Right kidney (tissue), 9 donors: ENCODE measurements at places on chromosomes 5 and 9.

- DNase-seq: no peak
Observed at GRCh38 chr9:10613419-10613818, 617 bp upstream of the PTPRD start.

GRCh38 chr5:164353155-164353554 is 847.7 kb downstream of the MAT2B start:
- no peak for DNase-seq

- DNase-seq: no peak
Observed at GRCh38 chr5:169412831-169413230, 111.9 kb upstream of the SLIT3 start.

- no peak for DNase-seq
Observed at GRCh38 chr5:111574311-111574710, 62.0 kb upstream of the STARD4 start.

- DNase-seq: no peak
Observed at GRCh38 chr5:143318270-143318669, 85.2 kb downstream of the NR3C1 start.

DNA sequence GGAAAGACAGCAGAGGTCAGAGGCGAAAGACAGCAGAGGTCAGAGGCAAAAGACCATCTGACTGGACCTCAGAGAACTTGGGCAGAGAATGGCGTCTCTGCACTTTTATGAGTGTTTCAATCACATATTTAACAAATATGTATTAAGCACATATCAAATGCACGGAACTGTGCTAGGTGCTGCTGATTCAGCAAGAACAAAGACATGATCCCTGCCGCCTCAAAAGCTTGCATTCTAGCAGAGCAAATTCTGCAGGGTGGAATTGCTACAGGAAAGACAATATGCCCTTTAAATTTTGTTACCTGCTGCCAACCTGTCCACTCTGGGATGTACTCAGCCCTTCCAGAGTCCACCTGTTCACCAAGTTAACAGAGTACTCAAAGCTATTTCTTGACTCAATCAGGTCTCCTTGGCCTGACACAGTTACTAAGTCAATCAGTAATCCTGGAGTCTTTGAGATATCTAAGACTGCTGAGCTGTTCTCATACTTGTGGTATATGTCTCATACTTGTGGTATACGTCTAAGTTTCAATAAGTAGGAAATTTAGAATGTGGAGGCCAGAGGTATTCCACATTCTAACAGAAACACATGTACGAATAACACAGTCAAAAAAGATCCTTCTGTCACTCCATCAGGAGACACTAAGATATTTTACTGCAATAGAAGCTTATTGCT is 131.8 kb downstream of the GNAQ start:
- no peak for DNase-seq

DNA sequence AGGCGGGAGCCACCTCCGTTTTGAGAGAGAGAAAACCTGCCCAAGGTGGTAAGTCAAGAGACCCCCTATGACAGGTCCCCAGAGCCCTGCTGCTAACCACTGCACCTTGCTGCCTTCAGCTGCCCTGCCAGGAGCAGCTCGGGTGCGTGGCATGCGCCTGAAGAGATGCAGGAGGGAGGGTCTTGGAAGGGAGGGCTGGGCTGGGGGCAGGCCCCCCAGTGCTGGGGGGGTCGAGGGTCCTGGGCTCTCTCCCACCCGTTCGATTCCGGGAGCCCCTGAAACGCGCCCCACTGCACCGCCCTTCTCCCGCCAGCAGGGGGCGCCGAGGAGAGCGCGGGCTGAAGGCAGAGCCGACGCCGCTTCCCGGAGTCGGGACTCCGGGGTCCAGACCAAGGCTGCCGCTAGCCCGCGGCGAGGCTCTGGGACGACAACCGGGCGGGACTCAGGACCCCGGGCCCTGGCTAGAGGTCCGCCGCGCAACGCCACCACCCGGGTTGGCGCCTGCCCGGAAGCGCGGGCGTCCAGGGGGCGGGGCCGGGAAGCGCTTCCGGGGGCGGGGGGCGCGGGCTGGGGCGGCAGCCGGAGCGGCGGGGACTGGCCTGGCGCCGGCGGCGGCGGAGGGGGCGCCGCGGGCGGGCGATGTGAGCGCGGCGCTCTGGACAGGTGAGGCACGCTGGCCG is at the start of gene ZBTB34:
Gene ZBTB34 (plus strand): TSS at position 563 of the 680 bp plus-strand sequence. CDS start 18,761 bp downstream, outside the sequence.
- DNase-seq: peak; percentile 92

DNA sequence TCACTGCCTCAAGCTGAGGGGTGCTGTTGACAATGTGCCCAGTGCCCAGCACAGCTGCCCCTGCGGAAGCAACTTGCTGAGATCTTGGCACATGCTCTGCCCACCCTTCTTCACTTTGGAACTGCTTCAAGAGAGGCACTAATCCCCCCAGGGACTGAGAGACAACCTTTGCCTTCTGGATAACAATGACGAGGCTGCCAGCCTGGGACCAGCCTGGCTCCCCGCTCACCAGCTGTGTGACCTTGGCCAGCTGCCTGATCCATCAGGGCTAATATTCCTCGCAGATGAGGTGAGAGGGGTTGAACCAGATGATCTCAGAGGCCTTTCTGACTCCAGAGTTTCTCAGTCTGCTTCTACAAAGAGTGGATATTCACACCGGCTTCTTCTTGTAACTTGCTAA is 81.0 kb downstream of the SHB start:
- no peak for DNase-seq

DNA sequence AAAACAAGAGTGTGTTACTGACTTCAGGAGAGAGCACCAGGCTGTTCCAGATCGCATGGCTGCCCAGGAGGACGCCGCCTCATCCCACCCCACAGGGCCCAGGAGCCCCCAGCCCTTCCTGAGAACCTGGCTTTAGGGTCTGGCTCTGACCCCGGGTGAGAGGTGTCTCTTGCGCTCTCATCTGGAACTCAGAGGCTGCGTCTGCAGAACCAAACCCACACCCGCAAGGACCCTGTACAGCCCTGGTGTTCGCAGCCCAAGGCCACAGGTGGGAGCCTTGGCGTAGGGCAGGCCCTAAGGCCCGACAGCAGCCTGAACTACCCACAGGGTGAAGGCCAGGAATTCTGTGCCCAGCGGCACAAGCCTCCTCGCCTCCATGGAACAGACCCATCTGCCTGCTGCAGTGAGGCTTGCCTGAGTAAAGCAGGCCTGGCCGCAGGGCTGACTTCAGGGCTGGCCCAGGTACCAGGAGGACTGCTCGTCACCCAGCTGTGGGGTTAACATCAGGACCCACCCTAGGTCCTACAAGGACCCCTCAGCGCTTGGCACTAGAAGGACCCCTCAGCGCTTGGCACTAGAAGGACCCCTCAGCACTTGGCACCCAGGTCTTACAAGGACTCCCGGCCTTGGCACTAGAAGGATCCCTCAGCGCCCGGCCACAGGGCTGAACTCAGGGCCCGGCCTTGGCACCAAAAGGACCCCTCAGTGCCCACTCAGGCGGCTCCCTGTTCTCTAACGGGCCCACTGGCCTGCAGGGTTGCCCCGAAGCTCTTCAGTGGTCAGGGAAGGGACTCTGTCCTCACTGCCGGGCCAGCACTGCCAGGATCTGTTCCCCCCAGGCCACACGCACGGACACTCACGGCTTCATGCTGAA is 48.2 kb downstream of the NKD2 start:
- no peak for DNase-seq
